Right renal pelvis (tissue), 4 donors: ENCODE measurements at places on chromosomes 1 and 21. TPM values are rescaled to one million over a fixed set of nuclear protein-coding genes. Genes with fewer than 3 reads are reported as not detected.
A peak's percentile ranks its signal among the peaks of the same experiment; 100 is the strongest.

GRCh38 chr1:7943251-7943650, 2.6 kb upstream of the TNFRSF9 start:
- no peak for DNase-seq

GRCh38 chr21:43657355-43658087, 1.8 kb downstream of the HSF2BP start:
- DNase-seq = no peak

DNA sequence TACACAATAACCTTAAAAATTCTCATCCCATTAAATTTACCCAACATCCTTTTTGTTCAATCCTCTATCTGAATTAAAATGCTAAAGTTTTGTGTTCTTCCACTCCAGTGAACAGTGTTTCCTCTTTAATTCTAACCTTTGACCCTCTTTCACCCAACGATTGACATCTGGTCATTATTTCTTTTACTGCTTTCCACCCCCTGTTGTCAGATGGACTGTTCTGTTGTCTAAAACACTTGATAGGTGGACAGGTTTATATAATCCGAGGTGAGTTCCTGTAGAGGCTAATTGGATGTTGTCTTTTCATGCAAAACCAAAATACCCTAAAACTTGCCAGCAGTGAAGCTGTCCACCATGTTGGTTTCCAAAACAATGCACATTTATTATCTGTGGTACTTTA, 73.4 kb upstream of the SERTAD4 start:
- DNase-seq = no peak

GRCh38 chr21:41612674-41613532, 104.9 kb upstream of the TMPRSS2 start:
- DNase-seq = peak; percentile 41

GRCh38 chr1:44174630-44175029, 33.2 kb upstream of the KLF18 start:
- DNase-seq = no peak

DNA sequence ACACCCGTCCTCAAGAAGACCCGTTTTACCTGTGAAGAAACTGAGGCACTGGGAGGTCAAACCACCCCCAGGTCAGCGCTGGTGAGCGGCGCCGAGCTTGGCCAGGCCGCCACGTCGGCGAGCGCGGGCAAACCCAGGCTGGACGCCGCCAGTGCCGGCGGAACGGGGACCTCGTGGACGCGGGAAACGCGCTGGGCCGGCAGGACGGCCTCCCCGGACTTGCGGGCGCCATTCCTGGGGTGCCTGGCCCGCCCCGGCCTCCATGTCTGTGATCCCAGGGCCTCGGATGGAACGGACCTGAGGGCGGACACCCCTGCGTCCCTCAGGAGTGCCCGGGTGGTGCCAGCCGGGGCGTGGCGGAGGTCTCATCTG, 764 bp upstream of the SUMO3 start:
- DNase-seq = no peak

DNA sequence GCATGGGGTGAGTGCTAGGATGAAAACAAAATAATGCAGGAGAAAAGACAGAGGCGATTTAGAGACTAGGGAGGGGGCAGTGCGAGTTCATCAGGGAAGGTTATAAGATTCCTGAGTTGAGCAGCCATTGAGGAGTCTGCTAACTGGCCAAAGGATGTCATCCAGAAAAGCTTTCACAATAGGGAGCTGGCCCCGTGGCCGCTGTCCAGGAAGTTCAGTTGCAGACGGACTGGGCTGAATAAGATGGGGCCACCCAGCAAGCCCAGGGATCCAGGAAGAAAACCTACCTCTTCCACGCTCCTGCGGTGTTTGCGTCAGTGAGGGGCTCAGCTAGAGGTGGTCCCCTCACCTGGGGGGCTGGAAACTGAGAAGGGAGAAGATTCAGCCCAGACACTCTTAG, 4.0 kb upstream of the PKP1 start:
- no peak for DNase-seq

DNA sequence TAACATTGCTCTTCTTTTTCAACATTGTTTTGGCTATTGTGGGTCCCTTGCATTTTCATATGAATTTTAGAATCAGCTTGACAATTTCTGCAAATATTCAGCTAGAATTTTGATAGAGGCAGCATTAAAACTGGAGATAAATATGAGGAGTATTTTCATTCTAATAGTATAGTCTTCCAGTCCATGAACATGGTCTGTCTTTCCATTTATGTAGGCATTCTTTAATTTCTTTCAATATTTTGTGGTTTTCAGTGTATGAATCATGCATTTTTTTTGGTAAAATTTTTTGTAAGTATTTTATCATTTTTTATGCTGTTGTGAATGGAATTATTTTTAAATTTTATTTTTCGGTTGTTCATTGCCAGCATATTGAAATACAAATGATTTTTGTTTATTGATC, 97.2 kb downstream of the DNAH14 start:
- no peak for DNase-seq

The PPM1J gene
- 1.4 TPM for polyA plus RNA-seq

The AIM2 gene
- 0.11 TPM for polyA plus RNA-seq

The RNASEL gene
- polyA plus RNA-seq = 13.6 TPM

The MRPL24 gene
- polyA plus RNA-seq = 68.4 TPM
